DMS 273 treated with DMSO at 0.1 percent for 48 hours (cell line): ENCODE measurements at places on chromosomes 4 and X.

DNA sequence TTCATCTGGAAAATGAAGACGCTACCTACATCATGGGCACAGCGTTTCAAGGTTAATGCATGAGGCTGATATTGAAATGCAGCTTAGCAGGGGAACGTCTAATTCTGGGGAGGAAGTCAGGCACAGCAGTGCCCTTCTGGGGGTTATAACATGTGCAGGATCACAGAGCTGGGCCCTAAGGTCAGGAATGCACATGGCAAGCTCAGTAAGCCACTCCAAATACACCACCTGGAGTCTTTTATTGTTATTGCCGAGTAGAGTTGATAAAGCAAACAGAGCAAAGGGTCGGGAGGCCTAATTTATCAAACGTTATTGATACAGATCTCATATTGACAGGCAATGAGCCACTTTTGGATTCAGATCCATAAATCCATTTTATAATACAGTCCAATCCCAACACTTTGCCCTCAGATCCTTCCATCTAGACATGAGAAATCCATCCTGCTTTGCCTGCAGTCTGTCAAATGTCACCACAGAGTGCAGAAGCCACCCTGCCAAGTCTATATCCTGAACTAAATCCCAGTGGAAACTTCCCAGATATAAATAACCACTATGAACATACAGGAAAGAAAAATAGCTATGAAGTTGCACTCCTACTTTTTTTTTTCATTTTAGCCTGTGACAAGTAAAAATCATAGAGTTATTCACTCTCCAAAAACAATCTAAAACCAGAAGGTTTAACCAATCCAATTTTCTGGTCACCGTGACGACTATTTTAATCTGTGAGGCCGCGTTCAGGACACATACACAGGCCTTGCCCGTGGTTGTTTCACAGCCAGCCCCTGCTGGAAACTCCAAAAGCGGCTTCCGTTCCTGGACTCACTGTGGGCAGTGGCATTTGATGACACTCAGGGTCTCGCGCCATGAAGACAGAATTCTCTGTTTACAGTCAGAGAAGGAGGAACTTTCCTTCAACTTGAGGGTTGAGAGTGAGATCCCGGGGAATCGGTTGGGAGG lies 335.4 kb downstream of the DHX15 start:
- DNase-seq, result no peak

- DNase-seq, result no peak
Observed at GRCh38 chr4:57078685-57079521, 31.3 kb downstream of the IGFBP7 start.

GRCh38 chr4:180870623-180871022 lies 1372.6 kb upstream of the TENM3 start:
- no peak for DNase-seq

GRCh38 chr4:124642846-124643245 lies 69.7 kb downstream of the ANKRD50 start:
- no peak for DNase-seq

- no peak for DNase-seq
Observed at GRCh38 chrX:11591723-11592346, 73.9 kb downstream of the ARHGAP6 start.

GRCh38 chrX:150940844-150941495 lies 42.2 kb upstream of the HMGB3 start:
- no peak for DNase-seq

- DNase-seq, result no peak
Observed at GRCh38 chrX:72461288-72461687, 111.4 kb downstream of the HDAC8 start.

DNA sequence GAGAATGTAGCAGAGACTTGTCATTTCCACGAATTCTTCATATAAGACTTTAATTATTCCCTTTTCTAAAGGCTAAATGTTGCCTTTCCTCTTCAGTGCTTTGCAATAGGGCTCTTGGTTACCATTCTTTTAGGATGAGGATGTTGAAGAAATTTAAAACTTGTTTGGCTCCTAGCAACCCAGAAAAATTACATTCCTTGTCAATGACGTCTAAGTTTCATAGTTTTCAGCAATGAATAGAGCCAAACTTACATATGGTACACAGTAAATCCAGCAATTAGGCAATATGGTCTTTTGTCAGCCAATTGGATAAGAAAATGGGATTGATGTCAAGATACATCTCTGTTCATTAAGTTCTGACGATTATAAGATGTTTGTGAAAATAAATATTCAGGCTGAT lies 1639.6 kb upstream of the PCDH10 start:
- DNase-seq, result no peak

GRCh38 chr4:88054901-88055300 lies 47.5 kb downstream of the PKD2 start:
- DNase-seq, result no peak

GRCh38 chr4:83865417-83866150 lies 329.7 kb downstream of the GPAT3 start:
- no peak for DNase-seq

DNA sequence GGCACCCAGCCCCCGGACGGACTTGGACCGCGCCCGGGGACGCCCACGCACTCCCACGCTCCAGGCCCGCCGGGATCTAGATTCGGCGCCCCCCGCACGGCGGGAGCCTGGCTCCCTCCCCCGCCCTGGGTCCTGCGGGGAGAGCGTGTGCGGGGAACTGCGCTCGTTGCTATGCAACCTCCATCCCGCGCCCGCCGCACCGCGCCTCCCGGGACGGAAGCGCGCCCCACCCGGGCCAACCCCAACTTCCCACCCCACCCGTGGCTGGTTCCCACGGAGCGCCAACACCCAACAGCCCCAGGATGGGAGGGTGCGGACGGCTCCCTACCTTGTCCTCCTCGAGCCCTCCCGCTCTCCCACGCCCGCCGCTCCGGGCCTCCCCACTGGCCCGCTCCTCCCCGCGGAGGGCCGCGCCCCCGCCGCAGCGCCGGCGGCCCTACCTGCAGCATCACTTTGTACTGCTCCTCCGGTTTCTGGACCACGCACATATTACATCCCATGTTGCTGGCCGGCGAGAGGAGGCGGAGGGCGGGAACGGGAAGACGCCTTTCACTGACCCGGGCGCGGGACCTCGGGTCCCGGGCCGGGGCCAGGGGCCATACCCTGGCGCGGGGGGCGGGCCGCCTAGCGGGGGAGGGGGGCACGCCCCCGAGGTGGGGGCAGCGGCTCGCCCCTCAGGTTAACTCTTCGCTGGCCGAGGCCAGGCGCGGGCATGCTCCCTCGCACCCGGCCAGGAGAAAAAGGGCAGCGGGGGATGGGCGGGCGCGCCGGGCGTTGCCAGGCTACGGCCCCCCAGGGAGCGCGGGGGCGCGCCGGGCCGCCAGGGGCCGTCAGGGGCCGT lies at the start of gene PDZD4:
PDZD4 (minus strand) TSS at position 746 of the 841 bp plus-strand sequence; CDS start at position 500, 246 bp downstream.
- no peak for DNase-seq

DNA sequence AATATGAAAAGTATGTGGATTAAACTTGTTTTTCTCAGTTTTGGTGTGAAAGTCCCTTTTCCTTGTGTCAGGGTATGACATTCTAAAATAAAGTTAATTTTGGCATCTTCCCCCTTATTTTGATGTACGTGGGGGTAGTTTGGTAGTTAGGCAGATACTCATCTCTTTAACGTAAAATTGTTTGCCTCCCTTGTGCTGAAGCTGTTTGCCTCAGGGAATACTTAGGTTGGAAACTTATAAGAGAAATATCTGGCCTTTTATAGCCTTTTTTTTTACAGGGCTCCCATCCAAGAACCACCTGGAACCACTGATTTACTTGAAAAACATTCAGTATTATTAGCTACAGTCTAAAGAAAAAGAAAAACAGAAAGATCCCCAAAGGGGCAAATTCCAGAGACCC lies 85.5 kb downstream of the PHEX start:
- no peak for DNase-seq

DNA sequence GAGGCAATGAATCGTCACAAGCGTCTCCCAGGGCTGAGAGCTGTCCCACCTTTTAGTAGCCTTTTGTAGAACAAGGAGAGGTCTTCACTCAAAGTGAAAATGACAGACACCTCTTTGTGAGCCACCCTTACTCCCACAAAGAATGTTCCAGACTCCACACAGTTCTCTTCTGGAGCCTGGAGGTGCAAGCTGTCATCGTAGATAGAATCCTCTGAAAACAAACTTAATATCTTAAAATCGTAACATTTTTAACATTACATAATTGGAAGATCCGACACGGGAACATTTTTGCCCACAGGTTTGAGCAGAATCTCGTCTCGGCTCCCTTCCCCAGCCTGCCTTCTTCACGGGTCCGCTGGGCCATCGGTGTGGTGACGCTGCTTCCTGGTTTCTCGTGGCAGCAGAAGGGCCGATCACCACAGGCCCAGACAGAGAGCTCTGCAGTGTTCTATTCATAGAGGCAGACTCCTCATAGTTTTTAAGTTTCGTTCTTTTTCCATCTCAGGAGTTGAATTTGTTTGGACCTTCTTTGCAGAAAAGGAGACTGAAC lies 27.7 kb downstream of the WFS1 start:
- no peak for DNase-seq

- no peak for DNase-seq
Observed at GRCh38 chr4:43732829-43733426, 715.7 kb downstream of the KCTD8 start.

DNA sequence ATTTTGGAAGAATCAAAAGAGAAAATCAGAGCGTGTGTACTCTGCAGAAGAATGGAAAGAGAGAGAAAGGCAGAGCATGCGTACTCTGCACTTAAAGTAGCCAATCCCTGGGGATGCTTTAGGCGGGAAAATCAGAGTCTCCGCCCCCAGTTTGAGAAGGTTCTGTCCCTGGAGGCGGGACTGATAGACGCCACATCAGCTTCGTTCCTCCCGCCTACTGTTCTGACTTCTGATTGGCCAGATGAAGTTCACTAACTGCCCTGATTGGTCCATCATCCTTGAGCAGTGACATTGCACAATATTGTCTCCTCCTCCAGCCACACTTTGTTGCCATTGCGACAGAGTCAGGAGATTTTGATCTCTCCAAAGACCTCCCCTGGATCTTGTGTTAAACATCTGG lies 23.8 kb downstream of the SSX1 start:
- DNase-seq, result no peak

GRCh38 chr4:73012673-73013072 lies 56.8 kb downstream of the COX18 start:
- DNase-seq, result no peak

DNA sequence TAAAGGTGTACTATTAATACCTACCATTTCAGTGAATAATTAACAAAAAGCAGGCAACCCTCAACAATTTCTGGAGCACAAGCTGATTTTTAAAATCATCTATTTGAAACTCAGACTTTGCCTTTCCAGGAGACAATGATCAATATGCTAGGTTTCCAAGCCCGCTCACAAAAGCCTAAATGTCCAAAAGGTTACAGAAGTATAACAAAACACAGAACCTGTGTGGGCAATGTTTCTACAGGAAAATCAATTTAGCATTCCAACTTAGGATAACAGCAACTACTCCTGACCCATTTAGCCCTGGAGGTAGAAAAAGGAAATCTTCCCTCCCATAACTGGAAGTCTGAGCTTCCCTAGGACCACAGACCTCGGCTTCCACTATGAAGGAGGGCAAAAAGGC lies 3.9 kb downstream of the TAB3 start:
- DNase-seq, result no peak

DNA sequence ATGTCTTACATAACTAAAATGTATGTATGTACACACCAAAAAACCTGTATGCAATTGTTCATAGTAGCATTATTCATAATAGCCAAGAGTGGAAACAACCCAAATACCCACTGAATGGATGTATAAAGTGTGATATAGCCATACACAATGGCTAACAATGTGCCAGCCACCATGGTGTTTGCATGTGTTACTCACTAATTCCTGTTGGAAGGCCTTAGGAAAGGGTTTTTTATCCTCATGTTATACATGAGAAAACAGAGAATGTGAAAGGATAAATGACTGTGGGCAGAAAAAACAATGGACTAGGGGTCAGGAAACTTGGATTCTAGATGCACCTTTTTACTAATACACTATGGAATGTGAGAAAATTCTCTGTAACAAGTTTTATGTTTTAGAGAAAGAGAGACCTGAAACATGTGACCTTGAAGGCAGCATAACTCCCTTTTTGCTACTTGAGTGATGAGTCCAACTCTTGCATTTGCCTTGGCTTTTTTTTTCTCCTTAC lies 55.7 kb downstream of the TIGD2 start:
- no peak for DNase-seq

DNA sequence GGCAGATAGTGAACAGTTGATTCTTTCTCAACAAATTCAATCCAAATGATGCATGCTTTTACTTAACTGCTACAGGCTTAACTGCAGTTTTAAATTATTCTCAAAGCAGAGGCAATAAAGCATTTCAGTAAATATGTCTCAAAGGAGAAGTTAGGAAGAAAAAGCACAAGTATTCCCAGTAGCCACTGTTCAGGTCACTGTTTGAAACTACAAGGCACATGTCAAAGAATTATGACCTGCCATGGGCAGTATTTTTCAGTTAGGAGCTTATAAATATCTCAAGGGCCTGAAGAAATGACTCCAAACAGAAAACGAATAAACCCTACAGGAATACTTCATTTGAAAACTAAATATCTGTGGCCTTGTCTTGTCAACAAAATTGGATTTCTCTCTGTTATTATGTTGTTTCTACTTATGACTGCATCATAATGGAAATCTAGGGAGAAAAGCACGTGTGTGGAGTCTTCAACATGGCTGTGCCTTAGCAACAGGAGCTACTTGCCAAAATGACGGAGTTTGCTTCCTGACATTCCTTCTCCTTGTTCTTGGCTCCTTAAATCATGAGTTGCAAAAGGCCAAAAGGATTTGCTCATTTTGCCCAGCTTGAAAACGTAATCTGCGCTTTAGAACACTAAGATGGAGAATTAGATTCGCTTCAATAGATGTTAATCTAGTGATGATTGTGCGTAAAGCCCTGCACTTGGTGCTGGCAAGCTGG lies 67.6 kb upstream of the GPR101 start:
- no peak for DNase-seq

DNA sequence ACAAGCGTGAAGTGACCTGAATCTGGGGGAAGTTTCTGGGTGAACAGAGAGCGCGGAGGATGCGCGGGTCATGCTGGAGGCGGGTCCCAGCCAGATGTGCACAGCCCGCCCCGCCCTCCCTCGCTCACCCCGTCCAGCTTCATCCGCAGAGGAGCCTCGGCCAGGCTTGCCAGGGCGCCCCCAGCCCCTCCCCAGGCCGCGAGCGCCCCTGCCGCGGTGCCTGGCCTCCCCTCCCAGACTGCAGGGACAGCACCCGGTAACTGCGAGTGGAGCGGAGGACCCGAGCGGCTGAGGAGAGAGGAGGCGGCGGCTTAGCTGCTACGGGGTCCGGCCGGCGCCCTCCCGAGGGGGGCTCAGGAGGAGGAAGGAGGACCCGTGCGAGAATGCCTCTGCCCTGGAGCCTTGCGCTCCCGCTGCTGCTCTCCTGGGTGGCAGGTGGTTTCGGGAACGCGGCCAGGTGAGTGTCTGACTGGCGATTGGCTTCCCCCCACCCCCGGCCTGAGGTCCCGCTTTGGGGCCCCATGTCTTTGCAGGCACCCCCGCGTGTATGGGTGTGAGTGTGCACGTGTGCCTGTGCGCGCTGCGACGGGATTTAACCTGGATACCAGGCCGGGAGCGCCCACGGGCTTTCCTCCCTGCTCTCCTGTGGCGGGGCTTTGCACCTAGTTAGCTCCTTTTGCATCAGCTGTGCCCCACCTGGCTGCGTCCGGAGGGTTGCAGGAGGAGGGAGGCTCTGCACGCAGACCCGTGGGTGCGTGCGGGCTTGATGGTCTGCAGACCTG lies at the start of gene EGFL6:
EGFL6 (plus strand) TSS at position 123 of the 782 bp plus-strand sequence; CDS start at position 384, 261 bp downstream.
- DNase-seq, result no peak

GRCh38 chr4:40261231-40262076 lies 64.6 kb downstream of the RHOH start:
- no peak for DNase-seq
